Heart right ventricle (tissue), 16 donors: ENCODE measurements at places on chromosomes 3 and 15.
A peak's percentile ranks its signal among the peaks of the same experiment; 100 is the strongest.

DNA sequence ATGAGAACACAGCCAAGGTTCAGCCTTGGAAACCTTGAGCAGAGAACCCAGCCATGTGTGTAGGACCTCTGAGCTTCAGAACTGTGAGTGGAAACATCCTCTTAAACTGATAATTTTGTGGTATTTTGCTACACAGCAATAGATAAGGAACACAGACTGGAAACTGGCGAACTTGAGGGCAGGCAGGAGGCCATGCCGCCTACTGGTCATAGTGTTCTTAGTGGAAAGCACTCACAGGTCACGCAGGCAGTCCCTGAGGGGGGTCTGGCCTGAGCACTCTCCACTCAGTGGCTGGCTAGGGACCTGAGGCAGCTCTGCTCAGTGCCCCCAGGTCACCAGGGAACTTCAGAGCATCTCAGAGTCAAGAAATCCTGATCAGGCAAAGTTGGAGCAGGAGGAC is 9.7 kb upstream of the XIRP1 start:
- no peak for DNase-seq

DNA sequence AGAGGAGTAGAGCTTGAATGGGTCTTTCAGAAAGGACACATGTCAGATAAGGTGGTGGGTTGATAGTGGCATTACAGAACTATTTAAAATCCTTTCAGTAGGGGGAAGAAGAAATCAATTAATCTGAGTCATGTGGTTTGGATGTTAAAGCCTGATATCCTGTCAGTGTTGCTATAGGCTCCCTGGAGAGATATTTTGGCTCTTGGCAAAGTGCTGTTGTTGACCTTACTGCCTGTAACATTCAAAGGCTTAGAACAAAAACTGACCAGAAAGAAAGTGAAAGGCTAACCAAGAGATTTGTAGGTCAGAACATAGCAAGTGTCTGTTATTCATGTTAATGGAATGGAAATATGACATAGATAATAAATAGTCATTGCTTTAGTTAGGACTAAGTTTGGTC is 552.9 kb downstream of the DIPK2A start:
- no peak for DNase-seq

DNA sequence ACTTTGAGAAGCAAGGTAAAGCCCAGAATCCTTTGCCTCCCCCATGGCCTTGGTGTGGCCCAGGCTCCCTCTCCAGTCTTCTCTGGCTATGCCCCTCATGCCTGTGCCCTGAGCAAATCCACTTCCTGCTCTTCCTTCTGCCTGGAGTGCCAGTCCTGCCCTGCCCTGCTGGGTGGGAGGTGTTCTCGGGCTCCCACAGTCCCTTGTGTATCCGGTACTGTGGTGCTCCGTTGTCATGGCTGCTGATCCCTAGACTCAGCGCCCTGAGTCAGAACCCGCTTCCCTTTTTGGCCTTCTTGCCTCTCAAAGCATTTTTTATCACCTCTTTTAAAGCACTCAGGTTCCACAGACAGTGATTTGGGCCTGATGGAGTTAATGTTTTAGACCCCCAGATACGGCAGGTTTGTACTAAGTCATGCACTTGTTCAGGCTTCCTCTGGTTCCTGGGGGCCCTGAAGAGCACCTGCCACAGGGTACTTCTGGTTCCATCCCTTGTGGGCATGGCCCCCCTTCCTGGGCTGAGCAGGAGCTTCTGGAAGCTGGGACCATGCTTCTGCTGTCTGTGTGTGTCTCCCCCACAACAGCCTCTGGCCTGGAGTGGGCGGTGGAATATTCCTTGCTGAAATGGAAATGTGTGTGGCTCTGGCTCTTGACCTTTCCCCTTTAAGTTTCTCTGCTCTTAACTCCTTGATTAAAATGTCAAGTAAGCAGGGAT is 29.6 kb upstream of the ADAMTS7 start:
- no peak for DNase-seq

DNA sequence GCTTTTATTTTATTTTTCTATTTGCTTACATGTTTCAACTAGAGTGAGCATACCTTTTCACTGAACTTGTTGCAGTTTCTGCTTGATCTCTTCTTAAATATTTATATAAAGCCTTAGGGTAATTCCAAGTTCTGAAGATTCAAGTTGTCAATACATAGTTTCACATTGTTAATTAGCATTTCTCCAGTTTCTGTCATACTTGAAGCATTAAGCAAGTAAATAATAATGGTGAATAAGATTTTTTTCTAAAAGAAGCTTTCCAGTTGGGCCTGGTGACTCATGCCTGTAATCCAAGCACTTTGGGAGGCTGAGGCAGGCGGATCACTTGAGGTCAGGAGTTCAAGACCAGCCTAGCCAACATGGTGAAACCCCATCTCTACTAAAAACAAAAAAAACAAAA is 53.9 kb downstream of the CALML4 start:
- DNase-seq: no peak

DNA sequence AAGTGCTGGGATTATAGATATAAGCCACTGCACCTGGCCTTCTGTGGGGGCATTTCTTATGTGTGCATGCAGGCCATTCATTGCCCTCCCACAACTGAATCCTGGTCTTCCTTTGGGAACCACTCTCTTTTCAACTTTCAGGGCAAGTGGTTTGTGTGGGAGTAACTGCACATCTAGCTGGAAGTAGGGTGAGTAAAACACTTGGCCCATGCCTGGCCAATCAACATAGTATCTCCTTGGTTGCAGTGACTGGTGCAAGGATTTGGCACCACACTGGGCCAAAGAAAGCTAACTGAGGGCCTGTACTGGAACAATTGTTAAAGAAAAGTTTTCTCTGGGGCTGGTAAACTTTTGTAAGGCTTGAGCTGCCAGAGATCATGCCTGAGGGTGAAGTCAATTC is 189.2 kb upstream of the FEZF2 start:
- no peak for DNase-seq

GRCh38 chr3:135982922-135983581 is 17.5 kb downstream of the PPP2R3A start:
- no peak for DNase-seq

- no peak for DNase-seq
These were observed 30.4 kb downstream of the RORA start for GRCh38 chr15:61198722-61199121.

DNA sequence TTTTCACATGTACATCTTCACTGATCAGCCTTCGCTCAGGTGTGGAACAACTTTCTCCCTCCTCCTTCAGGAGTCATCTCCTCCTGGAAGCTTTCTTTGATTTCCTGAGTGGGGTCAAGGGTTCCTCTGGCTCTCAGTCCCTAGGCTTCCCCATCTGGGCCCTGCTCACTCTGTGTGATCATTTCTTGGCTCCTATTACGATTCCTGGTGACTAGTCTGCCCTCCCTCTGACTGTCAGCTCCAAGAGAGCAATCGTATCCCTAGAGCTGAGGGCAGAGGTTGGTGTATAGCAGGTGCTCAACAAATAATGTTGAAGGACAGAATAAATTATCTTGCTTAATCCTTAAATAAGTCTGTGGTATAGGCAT is 15.3 kb upstream of the PRKCD start:
- DNase-seq: no peak

- no peak for DNase-seq
These were observed 81.6 kb downstream of the MCTP2 start for GRCh38 chr15:94312946-94313345.

DNA sequence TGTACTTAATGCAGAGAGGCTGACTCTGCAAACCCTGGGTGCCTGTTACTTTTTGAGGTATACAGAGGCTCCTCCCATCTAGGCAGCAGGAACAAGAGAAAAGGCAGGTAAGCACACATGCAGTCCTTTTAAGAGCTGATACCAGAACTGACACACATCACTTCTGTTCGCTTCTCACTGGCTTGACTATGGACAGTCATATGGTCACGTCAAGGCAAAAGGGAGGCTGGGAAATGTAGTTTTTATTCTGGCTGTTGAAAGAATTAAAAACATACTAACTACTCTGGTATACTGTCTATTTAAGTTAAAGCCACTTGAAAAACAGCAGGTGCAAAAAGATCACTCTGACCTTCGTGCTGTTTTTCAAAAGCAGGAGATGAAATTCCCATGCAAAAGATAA is 218.3 kb downstream of the CTNNB1 start:
- no peak for DNase-seq

DNA sequence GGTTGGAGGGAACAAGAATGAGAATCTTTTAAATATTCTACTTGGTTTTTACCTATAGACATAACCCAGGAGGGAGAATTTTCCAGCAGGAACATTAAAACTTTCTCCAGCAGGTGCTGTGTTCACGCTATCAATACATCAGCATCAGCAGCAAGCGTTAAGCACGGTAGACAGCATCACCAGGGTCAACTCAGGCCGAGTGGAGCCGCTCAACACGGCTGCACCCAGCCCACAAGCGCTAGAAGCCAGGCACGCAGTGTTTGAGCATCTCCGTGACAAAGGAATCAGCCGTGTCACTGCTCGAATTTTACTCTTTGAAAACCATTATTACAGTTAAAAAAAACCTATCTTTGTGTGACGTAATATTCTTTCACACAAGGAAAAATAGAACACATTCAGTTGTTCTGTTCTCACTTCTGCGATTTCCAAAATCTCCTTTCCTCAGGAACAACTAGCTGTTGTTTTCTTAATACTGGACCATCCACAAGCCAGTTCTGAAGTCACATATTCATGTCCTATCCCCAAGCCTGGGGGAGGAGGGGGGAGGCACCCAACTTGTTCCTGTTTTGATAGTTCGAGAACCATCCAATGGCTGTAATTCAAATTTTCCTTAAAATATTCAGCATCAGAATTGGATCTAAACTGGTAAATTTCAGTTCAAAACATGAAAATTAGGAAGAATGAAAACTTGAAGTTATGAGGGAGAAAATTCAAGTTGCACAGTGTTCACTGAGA is 77.9 kb downstream of the ADAMTS17 start:
- DNase-seq: no peak

- no peak for DNase-seq
These were observed 648 bp downstream of the AMIGO3 start for GRCh38 chr3:49718858-49719213.

DNA sequence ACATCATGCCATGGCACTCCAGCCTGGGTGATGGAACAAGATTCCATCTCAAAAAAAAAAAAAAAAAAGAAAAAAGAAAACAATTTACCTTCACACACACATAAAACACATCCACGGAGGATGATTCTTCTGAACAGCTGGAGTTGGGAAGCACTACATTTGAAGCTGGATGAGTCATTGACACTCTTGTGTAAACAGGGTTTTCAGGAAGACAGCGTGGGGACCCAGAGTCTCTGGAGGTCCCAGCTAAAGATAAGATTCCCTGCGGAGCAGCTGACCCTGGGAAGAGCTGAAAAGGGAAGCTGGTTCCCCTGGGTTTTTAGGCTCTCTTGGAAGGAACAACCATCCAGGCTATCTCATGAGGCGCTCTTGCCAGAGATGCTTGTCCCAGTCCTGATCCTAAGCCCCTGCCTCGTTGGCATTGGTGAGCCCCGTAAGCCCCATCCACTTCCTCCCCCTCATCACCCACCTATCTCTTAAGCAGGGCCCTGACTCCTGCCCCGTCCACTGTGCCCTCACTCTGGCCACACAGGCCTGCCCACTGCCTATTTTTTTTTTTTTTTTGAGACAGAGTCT is 32.0 kb upstream of the FURIN start:
- no peak for DNase-seq

DNA sequence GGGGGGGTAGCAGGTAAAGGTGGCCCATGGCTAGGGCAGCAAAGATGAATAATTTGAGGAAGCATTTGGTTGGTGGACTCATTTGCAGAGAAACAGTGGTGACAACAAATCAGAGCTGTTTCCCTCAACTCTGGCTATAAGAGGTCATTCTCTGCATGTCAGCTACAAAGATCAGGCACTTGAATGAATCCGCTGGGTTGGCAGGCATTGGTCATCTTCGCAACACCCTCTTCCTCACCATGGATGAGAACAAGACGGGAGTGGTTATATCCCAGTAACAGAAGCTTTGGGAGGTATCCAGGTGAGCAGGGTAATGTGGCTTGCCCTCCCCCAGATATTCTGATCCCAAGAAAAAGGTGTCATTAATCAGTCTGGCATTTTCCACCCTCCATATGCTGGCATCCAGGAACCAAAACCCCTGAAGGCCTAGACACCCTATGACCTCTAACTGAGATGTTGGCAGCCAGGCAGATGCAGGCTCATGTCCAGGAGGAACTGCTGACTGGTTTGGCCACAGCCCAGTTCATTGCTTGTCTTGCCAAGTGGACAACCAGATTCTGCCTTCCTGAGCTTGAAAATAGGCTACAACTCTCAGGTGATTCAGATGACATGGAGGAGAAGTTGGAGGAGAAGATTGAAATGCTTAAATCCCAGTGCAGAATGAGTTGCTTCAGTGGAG is 108.9 kb upstream of the TRIM42 start:
- DNase-seq: peak; percentile 71

GRCh38 chr3:171770689-171771620 is 39.3 kb downstream of the PLD1 start:
- no peak for DNase-seq

DNA sequence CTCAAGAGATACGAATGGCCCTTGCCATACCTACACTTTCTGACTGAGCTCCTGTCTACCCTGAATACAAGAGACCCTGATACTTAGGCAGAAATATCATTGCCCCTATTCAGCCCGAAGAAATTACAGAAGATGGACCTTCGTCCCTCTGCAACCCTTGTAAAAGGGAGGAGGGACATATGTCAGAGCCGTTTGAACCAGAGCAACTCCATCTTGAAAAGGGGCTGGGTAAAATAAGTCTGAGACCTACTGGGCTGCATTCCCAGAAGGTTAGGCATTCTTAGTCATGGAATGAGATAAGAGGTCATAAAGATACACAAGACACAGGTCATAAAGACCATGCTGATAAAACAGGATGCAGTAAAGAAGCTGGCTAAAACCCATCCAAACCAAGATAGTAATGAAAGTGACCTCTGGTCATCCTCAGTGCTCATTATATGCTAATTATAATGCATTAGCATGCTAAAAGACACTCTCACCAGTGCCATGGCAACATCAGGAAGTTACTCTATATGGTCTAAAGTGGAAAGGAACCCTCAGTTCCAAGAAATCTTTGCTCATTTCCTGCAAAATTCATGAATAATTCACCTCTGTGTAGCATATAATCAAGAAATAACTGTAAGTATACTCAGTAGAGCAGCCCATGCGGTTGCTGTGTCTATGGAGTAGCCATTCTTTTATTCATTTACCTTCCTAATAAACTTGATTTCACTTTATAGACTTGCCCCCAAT is 49.7 kb upstream of the GPD1L start:
- DNase-seq: no peak

DNA sequence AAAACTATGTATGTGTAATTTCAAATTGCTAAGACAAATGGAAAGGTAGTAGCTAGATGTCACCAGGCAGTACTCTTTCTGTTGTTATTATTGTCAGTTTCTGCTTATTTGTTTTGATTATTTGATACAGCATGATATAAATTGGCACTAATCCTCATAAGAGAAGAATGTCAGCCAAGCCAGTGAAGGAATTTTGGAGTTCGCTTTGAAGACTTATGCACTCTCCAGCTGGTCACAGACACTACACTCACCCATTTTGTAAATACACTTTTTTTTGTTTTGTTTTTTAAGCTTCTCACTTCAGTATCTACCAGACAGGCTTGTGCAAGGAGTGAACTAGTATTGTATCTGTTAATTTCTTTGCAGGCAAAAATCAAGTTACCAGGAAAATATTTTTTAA is 180.2 kb upstream of the TTC14 start:
- no peak for DNase-seq

- DNase-seq: no peak
These were observed 24.8 kb upstream of the RHO start for GRCh38 chr3:129503471-129504291.

- DNase-seq: no peak
These were observed 797.6 kb upstream of the ARRDC4 start for GRCh38 chr15:97162805-97163495.
